Vagina (tissue), 2 donors: ENCODE measurements at places on chromosomes 5 and 9.

DNA sequence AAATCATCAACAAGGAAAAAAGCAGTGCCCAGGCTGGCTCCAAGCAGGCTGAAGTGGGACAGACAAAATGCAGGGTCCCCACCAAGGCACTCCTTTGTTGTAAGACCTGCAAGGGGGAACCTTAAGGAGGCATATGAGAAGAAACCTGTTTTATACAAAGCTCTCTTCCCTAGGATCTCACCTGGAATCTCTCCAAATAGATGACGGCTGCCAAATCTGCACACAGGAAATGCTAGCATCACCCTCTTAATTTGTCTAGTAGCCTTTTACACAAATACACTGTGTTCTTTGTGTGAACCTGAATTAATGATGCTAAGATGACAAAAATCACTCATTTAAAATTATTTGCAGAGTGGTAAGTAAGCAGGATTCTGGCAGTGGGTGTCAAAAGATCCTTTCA lies 280.2 kb downstream of the SPOCK1 start:
- no peak for DNase-seq
- no peaks in the 10 kb centered on the region for H3K36me3 ChIP-seq
- H3K4me1 ChIP-seq = peaks cover 17% of the 10 kb centered on the region
- H3K27me3 ChIP-seq = no peaks in the 10 kb centered on the region
- H3K27ac ChIP-seq = no peak overlapping the region

DNA sequence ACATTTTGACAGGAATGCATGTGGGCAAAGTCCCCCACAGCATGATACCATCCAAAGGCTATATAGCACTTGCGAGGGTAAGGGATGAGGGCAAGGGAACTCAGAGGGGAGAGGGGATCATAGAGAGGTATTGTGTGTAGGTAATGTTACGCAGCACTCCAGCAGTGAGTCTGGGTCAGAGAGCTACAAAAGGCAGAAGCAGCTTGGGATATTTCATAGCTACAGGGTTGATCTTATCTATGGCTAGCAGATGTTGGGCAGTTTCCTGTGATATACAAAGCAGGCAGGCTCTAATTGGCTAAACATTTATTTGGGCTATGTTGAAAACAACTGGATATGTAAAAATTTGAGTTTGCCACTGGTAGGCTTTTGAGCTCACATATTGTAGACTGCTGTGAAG lies 17.8 kb upstream of the SLCO4C1 start:
- no peaks in the 10 kb centered on the region for H3K36me3 ChIP-seq
- no peak for DNase-seq
- no peaks in the 10 kb centered on the region for H3K4me1 ChIP-seq
- no peaks in the 10 kb centered on the region for H3K27me3 ChIP-seq

- no peaks in the 10 kb centered on the region for H3K36me3 ChIP-seq
- no peak overlapping the region for H3K27ac ChIP-seq
- no peaks in the 10 kb centered on the region for H3K27me3 ChIP-seq
- no peaks in the 10 kb centered on the region for H3K4me1 ChIP-seq
- DNase-seq = no peak
Observed at GRCh38 chr5:154254896-154255295, 64.4 kb downstream of the GALNT10 start.

DNA sequence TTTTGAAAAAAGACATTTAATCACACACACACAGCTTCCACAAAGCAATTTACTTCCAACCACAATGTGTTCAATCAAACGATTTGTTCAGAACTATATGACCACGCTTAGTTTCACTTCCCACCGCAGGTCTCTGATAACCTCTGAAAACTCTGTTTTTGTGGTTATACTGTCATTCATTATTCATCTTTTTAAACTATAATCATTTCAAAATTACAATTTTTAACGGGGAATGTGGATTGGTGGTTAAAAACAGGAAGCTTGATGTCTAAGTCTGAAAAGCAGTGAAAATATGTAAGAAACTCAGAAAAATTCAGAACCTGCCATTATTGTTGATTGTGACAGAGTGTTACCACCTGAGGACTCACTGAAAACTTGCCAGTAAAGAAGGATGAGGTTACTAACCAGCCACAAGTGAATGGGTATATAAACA lies 12.7 kb upstream of the TMEM174 start:
- H3K36me3 ChIP-seq = no peaks in the 10 kb centered on the region
- no peak for DNase-seq

GRCh38 chr9:30970812-30971211 lies 1413.6 kb upstream of the ACO1 start:
- H3K4me1 ChIP-seq = no peaks in the 10 kb centered on the region
- no peak for DNase-seq
- no peak overlapping the region for H3K27ac ChIP-seq

DNA sequence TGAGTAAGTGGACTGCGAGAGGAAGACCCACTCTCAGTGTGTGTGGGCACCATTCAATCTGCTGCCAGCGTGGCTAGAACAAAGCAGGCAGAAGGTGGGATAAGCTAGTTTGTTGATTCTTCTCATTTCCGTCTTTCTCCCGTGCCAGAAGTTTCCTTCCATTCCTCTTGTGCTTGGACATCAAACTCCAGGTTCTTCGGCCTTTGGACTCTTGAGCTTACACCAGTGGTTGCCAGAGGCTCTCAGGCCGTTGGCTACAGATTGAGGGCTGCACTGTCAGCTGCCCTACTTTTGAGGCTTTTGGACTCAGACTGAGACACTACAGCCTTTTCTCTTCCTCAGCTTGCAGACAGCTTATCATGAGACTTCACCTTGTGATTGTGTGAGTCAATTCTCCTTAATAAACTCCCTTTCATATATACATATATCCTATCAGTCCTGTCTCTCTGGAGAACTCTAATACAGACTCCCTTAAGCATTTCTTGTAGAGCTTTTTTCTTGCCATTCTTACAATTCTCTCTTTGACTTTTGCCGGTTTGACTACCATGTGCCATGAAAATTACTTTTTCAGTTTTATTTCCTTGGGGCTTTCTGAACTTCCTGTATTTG lies 494.9 kb downstream of the PRR16 start:
- H3K27me3 ChIP-seq = no peaks in the 10 kb centered on the region
- H3K36me3 ChIP-seq = no peaks in the 10 kb centered on the region
- H3K27ac ChIP-seq = no peak overlapping the region
- H3K4me3 ChIP-seq = no peak overlapping the region
- no peaks in the 10 kb centered on the region for H3K4me1 ChIP-seq

- H3K36me3 ChIP-seq = no peaks in the 10 kb centered on the region
- DNase-seq = no peak
- H3K4me3 ChIP-seq = no peak overlapping the region
- H3K27ac ChIP-seq = no peak overlapping the region
- H3K27me3 ChIP-seq = no peaks in the 10 kb centered on the region
Observed at GRCh38 chr9:102841376-102841775, 153.8 kb upstream of the CYLC2 start.

- no peaks in the 10 kb centered on the region for H3K36me3 ChIP-seq
- no peak overlapping the region for H3K4me3 ChIP-seq
- no peaks in the 10 kb centered on the region for H3K27me3 ChIP-seq
- H3K27ac ChIP-seq = no peak overlapping the region
Observed at GRCh38 chr9:129093602-129094386, 12.9 kb downstream of the DOLPP1 start.

DNA sequence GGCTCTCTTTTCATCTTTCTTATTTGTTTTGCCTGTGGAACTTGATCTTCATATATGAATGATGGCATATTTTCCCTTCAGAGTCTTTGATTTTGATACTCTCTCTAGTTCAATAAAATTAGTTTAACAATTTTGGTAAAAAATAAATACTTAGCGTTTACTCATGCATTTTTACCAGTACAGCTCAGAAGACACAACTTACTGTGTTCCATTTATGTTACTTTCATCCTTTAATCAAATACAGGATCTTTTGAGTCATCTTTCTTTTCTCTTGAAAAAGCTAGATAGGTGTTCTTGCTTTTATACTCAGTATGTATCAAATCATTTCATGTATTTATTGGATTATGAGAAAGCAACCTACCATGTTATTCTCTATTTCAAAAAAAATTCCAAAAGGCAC lies 47.1 kb upstream of the RICTOR start:
- no peaks in the 10 kb centered on the region for H3K36me3 ChIP-seq
- no peak for DNase-seq
- H3K4me1 ChIP-seq = no peaks in the 10 kb centered on the region
- no peak overlapping the region for H3K27ac ChIP-seq
- no peaks in the 10 kb centered on the region for H3K27me3 ChIP-seq

DNA sequence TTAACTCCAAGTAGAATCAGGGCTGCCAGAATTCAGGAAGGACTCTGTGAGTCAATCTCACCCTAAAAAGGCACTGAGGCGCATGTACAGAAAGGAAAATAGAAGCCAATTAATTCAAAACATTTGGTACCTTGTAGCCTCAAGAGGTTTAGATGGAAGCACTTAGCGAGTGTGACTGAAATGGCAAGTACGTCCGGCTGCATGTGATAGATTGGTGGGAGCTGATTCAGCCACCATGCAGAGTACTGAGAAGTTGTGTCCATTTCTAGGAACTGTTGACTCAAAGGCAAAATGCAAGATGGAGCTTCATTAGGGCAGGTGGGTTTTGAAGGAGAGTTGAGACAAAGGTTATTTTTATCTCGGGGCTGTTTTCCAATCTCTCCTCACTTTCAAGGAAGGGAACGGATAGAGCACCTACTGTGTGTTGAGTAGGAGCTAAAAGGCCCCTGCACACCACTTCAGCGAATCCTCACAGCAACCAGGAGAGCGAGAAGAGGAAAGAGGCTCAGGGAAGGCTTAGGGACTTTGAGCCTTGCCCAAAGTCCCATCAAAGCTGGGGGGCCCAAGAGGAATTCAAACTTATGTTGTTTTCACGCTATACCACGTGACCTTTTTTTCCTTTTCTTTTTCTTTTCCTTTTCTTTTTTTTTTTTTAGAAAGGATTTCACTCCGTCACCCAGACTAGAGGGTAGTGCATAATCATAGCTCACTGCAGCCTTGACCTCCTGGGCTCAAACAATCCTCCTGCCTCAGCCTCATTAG lies 34.6 kb upstream of the CPEB4 start:
- no peaks in the 10 kb centered on the region for H3K36me3 ChIP-seq
- H3K27me3 ChIP-seq = no peaks in the 10 kb centered on the region
- H3K27ac ChIP-seq = no peak overlapping the region
- DNase-seq = no peak

GRCh38 chr5:178478370-178478769 lies 111.8 kb downstream of the COL23A1 start:
- no peak overlapping the region for H3K27ac ChIP-seq
- H3K27me3 ChIP-seq = no peaks in the 10 kb centered on the region
- DNase-seq = no peak
- H3K4me3 ChIP-seq = no peak overlapping the region

- no peak overlapping the region for H3K4me3 ChIP-seq
- no peaks in the 10 kb centered on the region for H3K36me3 ChIP-seq
- no peak overlapping the region for H3K27ac ChIP-seq
Observed at GRCh38 chr9:3458806-3459475, 66.9 kb downstream of the RFX3 start.

DNA sequence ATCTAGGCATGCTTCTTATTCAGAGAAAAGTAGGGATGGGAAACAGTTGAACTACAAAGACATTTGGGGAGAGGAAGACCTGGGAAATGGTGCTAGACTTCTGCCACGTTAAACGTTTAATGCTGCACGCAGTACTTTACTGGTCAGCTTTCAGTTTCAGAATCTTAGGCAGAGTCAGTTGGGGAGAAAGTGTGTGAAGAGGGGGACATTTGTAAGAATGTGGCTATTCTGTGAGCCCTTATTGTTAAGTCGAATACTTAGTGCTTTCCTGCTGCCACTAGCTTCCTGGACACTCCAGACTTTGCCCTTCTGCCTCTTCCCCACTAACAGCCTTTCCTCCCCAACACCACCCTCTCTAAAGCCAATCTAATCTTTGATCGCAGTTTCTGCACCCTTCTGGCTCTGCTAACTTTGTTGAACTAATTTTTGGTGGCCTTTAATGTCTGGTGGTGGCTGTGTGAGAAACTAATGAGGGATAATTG lies 6.1 kb downstream of the CYSTM1 start:
- peaks cover 36% of the 10 kb centered on the region for H3K4me1 ChIP-seq
- H3K27me3 ChIP-seq = no peaks in the 10 kb centered on the region
- H3K4me3 ChIP-seq = no peak overlapping the region
- no peak for DNase-seq
- no peaks in the 10 kb centered on the region for H3K36me3 ChIP-seq
- peak overlapping the region; percentile 37 for H3K27ac ChIP-seq

DNA sequence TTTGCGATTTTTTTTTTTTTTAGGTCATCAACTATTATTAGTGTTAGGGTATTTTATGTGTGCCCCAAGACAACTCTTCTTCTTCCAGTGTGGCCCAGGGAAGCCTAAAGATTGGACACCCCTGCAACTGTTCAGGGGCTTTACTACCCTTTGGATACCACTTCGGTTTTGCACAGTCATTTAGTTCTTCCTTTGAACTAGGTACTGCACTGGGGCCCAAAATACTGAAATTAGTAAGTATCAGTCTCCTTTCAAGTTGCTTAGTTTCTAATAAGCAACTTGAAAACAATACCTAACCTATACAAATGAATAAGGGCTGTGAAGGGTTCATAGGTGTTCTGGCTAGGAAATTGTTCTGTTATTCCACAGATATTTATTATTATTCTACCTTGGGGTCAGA lies 45.3 kb downstream of the CWC27 start:
- H3K4me3 ChIP-seq = no peak overlapping the region
- H3K27ac ChIP-seq = no peak overlapping the region
- H3K36me3 ChIP-seq = no peaks in the 10 kb centered on the region
- no peaks in the 10 kb centered on the region for H3K4me1 ChIP-seq

GRCh38 chr9:70091103-70091502 lies 47.5 kb downstream of the MAMDC2 start:
- no peak overlapping the region for H3K4me3 ChIP-seq
- no peaks in the 10 kb centered on the region for H3K27me3 ChIP-seq
- DNase-seq = no peak
- H3K4me1 ChIP-seq = peaks cover 12% of the 10 kb centered on the region

GRCh38 chr9:131098391-131099101 lies 2.2 kb downstream of the AIF1L start:
- H3K27me3 ChIP-seq = no peaks in the 10 kb centered on the region
- peaks cover 27% of the 10 kb centered on the region for H3K4me1 ChIP-seq
- H3K36me3 ChIP-seq = no peaks in the 10 kb centered on the region
- H3K4me3 ChIP-seq = no peak overlapping the region
- no peak for DNase-seq

DNA sequence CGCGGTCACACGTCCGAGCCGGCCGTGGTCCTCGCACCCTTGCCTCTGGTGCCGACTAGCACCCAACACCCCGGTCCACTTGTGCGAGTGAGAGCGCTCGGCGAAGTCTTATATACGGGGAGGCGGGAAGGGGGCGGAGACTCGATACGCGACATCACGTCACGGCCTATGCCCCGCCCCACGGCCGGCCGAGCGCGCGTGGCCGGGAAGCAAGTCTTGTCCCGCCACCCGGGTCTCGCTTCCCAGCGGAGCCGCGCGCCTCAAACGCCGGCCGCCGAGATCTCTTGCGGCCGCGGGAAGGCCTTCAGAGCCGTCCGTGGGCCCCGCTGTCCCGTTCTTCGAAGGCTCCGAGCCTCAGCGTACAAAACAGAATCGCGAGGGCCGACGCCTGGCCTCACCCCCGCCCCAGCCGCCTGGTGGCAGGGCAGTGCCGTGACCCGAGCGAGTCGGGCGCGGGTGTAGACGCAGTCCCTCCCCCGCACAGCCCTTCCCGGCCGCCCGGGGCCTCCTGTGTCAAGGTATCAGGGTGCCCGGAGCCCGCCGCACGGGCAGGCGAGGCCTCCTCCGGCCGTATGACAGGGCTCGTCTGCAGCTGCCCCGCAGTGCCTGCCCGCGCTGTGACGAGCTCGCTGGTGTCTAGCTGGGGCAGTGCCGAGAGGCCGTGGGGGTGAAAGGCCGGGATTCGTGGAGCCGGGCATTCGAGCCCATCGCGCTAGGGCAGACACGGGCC lies at the start of gene PLK2:
Gene PLK2 (minus strand): TSS at position 85 of the 730 bp plus-strand sequence. CDS start 127 bp downstream, outside the sequence.
- no peak for DNase-seq
- H3K4me3 ChIP-seq = peak within 1 kb of the TSS; percentile 87
- H3K4me1 ChIP-seq = peaks cover 24% of the 10 kb centered on the region
- no peaks in the 10 kb centered on the region for H3K27me3 ChIP-seq

- no peak overlapping the region for H3K4me3 ChIP-seq
- no peak for DNase-seq
- peaks cover 15% of the 10 kb centered on the region for H3K4me1 ChIP-seq
- H3K27ac ChIP-seq = no peak overlapping the region
Observed at GRCh38 chr5:119409235-119409815, 43.0 kb upstream of the HSD17B4 start.
